Lower lobe of right lung (tissue), 2 donors: ENCODE measurements at places on chromosomes 3 and 15.

- DNase-seq, result no peak
Measured at GRCh38 chr3:35931867-35932266, 292.5 kb downstream of the ARPP21 start.

- no peak for DNase-seq
Measured at GRCh38 chr3:46559091-46559704, 6.9 kb downstream of the LRRC2 start.

DNA sequence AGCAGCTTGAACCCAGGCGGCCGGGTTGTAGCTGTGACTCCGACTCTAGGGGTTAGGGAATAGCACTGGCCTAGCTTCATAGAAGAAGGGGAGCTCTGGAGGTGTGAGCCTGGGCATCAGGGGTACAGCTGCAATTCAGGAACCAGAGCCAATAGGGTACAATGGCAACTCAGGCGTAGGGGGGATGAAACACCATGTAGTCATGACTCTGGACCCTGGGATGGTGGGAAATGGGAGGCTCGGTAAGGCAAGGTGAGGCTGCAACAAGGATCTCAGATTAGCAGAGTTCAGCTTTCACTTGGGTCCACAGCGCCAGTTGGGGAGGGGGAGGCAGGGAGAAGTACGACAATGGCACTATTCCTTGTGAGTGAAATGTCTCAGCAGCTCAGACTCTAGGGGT is 210.2 kb upstream of the LYSMD4 start:
- DNase-seq, result no peak

- no peak for DNase-seq
Measured at GRCh38 chr3:63015614-63016309, 140.5 kb upstream of the CADPS start.

GRCh38 chr3:45730409-45731154 is 41.4 kb downstream of the SACM1L start:
- no peak for DNase-seq

GRCh38 chr3:178778589-178778988 is 242.4 kb downstream of the KCNMB2 start:
- no peak for DNase-seq

DNA sequence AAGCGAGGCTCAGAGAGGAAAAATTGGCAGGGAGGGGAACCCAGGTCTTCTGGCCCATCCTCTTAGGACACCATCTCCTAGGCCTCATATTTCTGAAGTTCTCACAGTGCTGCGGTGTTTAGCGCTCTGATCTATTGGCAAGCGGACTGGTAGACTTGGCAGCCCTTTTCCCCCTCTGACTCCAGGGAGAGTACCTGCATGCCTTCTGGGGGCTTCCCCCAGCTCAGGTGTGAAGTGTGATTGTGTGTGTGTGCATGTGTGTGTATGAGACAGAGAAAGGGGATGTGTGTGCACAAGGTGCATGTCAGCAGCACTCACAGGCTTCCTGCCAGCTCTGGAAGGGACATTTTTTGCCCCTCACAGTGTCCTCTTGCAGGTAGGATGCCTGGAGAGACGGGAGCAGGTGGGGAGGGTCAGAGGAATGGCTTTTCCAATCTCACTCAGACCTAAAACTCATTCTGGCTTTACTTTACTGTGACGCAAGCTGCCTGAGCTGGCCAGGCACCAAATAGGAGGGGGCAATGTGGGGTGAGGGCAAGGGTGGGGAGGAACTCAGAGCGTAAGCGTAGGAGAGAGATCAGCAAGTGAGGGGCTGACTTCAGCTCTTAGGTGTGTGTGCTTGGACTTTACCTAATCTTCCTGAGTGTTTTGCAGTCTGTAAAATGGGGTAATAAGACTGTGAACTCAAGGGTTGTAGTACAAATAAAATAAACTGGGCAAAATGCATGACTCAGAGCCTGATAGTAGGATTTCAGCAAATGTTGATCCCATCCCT is 4.0 kb upstream of the IL17RE start:
- no peak for DNase-seq

DNA sequence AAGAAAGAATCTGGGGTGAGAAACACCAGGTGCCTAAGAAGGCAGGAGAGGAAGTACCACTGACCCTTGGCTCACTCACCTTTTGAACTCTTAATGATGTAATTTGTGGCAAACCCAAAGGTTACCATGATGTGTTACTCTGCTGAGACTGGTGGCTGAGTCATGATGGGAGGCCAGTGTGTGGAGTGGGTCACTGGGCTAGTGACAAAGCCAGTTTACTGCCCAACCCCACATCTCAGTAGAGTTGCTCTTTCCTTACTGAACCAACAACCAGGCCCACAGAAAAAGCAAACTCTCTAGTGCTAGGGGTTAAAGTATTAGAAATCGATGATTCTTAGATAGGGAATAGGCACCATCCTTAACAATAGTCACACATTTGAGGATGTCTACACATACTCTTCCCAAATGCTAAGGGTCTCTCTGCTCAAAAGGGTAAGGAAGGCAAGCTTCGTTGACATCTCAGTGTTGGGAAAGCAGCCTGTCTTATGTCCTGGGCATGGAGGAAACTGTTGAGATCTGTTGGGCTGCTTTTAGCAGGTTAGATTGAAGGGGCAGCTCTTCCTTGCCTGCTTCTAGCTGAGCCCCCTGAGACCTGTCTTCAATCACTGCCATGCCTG is 3.1 kb downstream of the RBP2 start:
- no peak for DNase-seq

- DNase-seq, result peak; percentile 79
Measured at GRCh38 chr3:157239082-157239704, 79.2 kb upstream of the CCNL1 start.

GRCh38 chr3:29826712-29827111 is 545.8 kb downstream of the RBMS3 start:
- no peak for DNase-seq

GRCh38 chr15:60573936-60574335 is 95.0 kb upstream of the ICE2 start:
- DNase-seq, result no peak

GRCh38 chr3:141392897-141393734 is 24.8 kb downstream of the ZBTB38 start:
- DNase-seq, result no peak

DNA sequence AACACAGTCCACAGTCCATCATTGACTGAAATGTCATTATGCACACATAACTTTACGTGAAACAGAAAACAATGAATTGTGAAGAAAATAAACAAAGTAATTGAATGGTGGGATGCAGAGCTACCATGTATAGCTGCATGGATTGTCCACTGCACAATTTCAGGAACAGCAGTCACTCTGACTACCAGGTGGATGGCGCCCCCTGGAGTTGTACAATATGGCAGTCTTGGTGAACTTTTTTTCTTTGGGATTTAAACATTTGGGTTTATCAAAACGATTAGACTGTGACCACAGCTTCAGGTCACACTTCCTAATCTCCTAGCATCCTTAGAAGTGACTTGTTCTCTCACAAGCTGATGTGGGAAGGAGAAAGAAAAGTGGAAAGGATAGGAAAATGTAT is 48.9 kb upstream of the TCF12 start:
- DNase-seq, result peak; percentile 51

- DNase-seq, result no peak
Measured at GRCh38 chr3:195587824-195588223, 4.1 kb upstream of the APOD start.

- no peak for DNase-seq
Measured at GRCh38 chr15:29433507-29434248, 164.1 kb upstream of the NSMCE3 start.

DNA sequence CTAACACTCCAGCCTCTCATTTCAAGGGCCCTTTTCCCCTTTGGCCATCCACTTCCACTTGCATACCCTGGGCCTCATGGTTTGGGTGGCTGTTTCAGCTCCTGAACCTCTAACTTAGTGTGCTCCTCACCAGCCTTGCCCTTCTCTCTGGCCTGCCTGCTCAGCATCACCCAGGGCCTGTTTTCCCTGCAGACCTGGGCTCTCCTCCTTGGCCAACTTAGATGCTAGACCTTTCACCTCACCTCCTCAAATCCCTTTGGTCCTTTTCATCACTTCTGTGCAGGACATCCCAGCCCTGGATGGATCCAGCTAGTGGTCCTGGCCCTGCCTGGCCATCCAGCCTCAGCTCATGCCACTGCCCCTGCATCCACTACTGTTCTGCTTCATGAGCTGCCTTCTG is 95.4 kb downstream of the CACNA1D start:
- DNase-seq, result no peak

- DNase-seq, result no peak
Measured at GRCh38 chr3:173911446-173911845, 513.9 kb downstream of the NLGN1 start.

DNA sequence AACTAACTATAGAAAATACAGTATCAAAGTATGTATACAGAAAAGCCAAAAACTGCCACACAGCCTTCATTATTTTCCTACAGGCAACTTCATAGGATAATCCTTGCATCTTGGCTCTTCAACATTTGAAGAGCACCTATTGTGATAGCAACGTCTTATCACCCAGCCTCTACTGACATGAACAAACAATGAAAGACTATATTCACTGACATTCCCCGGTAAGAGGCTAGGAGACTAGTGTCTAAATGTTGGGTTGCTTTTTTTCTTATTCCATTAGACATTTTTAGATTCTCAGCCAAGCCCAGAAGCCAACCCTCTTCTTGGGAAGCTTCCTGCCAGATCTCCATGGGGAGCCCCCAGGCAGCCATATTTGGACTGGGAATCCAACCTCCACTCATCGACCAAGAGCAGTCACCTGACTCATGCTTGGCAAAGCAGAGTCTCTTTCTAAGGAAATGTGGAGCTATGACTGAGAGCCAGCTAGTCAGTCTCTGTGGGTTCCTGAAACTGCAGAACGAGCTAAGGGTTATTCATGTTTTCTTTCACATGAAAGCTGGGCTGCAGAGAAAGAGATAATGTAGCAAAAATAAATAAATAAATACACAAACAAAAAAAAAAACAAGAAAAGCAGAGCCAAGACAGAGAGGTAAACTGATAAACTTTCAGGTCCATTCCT is 227.5 kb downstream of the MAGI1 start:
- DNase-seq, result no peak

GRCh38 chr3:42680806-42681205 is 4.5 kb upstream of the KLHL40 start:
- no peak for DNase-seq

DNA sequence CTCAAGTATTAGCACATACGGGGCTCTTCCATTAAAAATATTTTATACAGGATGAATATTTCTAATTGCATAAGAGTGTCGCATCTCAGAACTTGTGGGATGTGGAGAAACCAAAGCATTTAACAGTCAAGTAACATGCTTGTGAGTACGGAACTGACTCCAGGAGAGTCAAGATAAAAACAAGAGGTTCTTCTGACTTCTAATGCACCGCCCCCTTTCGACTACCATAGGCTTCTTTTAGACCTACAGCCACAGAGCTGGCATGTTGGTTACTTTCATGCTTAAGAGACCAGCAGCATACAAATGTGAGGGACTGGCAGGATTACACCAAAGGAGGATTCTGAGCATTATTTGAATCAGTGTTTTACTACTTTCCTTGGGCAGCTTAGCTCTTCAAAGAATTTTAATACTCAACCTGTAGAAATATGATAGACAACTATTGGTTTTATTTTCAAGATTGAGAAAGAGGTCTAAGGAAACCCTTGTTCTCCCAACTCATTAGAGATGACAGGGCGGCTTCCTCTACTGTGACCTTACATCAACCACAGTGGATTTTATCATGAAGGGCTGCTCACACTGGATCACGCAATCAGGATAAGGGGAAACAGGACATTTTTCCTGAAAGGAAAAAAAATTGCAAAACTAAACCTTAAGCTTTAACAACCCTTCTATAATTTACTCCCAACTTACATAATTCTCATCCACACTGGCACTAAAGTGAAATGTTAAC is 14.0 kb downstream of the ETV5 start:
- DNase-seq, result no peak

GRCh38 chr3:113844622-113845222 is 6.1 kb downstream of the GRAMD1C start:
- no peak for DNase-seq

GRCh38 chr3:78724859-78725258 is 1042.9 kb downstream of the ROBO1 start:
- no peak for DNase-seq

DNA sequence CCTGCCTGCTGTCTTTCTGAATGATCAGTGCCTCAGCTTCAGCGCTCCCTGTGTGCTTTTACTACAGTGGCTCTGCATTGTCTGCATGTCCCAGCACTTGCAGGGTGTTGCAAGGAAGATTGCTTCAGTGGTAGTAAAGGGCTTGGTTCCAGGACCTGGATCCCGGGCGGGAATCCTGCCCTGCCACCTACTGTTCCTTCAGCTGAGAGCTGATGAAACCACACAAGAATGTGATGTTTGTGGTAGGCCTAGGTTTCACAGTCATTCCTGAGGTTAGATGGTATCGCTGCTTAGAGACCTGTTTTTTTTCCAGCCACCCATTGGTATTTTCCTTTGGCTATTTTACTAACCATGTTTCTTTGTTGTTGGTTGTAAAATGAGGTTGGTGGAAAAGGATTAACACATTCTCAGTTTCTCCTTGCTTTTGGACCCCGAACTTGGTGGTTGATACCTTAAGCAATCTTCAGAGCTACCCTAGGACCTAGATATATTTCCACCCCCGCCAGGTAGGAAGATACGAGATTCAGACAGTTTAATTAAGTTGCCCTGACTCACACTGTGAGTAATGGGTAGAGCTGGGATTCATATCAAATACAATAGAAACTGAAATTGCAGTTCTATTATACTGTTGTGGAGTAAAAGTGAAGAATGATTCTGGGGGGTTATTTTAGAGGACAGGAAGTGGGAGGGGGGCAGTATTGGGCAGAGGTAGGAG is 11.4 kb downstream of the GPR87 start:
- peak; percentile 61 for DNase-seq

GRCh38 chr15:51647128-51647562 is 24.6 kb upstream of the DMXL2 start:
- DNase-seq, result peak; percentile 65

GRCh38 chr3:56748663-56749231 is 53.0 kb downstream of the ARHGEF3 start:
- no peak for DNase-seq

DNA sequence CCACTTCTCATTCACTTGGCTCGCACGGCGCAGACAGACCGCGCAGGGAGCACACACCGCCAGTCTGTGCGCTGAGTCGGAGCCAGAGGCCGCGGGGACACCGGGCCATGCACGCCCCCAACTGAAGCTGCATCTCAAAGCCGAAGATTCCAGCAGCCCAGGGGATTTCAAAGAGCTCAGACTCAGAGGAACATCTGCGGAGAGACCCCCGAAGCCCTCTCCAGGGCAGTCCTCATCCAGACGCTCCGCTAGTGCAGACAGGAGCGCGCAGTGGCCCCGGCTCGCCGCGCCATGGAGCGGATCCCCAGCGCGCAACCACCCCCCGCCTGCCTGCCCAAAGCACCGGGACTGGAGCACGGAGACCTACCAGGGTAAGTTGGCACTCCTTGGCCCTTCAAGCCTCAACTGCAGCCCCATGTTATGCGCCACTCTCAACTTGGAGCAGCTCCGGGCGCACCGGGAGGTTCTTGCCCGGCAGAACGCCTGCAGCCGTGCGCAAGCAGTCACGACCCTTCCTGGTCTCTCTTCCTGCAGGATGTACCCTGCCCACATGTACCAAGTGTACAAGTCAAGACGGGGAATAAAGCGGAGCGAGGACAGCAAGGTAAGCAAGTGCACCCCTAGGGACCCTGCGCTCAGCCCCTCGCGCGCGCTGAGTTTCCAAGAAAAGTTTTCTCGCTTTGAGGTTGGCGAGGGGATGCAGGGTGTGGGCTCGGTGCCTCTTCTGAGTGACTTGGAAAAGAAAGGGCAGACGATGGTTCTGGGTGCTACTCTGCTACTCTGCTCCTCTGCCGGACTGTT is at the start of gene BHLHE40:
Gene BHLHE40 (plus strand): TSS at position 10 of the 801 bp plus-strand sequence. CDS start 282 bp downstream, at position 292.
- peak; percentile 57 for DNase-seq
